OCI-LY7 (cell line): ENCODE measurements at places on chromosomes 1 and 21. TPM values are rescaled to one million over a fixed set of nuclear protein-coding genes. Genes with fewer than 3 reads are reported as not detected.

DNA sequence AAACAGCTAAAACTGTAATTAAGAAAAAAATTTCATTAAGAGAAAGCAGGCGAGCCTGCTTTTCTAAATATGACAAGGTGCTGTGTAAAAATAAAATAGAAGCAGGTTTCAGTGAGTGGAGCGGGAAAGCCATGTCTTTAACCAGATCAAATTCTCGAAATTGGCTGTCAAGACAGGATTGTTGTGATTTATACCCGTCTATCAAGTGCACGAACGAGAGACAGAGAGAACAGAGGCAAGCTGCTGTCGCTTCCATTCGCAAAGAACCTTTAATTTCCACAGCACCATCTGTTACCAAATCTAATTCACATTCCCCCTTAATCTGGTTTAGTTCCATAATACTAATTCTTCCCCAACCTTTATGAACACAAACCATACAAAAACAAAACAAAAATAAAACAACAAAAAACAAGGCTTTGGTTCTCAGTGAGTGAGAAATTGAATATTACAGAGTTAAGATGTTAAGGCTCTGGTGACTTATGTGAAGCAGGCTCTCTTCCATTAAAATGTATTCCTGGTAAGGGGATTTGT is 35.0 kb downstream of the ESRRG start:
- DNase-seq: no peak

DNA sequence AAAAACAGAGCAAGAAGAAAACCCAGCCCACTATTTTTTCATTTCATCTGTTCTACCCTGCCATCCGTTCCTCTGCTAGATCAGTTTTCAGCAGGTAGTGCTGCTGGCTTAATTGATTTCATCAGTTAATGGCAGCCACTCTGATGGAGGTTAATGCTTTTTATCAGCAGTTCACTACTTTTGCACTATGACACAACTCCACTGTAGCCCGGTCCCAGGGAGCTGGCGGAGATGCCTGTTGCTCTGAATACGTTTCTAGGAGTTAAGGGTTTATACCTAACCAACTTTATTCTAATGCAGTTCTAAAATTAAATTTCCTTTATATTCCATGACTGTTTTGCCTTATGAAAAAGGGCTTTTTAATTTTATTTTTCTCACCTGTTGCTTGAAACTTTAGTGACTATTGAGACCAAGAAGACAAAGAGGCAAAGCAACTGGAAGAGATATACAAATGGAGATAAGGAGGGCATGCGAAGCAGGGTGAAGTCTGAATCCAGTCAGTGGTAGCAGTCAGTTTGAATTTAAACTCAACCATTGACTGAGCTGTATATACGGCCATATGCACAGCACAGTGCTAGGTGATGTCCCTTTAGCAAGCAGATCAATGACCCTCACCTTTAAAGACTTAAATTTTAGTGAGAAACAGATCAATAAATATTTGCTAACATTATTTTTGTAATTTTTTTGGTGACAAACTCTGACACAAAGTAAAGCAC is 477.9 kb downstream of the LMO4 start:
- no peak for DNase-seq

Gene PIAS3
- 28.1 and 32.8 TPM in 2 replicates for total RNA-seq

Gene FALEC
- total RNA-seq: 1.9 and 2.7 TPM in 2 replicates
